ENCODE measurements at places on chromosomes 6 and 20.

DNA sequence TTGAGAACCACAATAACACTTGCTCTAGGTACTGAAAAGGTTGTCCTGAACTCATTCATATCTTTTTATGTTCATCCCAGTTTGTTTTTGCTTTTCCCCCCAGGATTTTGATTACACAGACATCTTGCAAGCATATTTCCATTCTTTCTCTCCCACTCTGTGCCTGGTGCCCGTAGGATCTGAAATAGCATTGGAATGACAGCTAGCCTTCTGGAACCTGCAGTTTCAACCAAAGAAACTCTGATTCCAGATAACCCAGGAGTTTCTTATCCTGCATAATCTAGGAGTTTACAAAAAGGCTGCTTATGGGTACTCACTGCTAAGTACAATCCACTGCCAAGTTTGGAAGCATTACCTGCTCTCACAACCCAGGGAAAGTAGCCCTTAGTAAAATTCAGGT is 28.8 kb upstream of the PLCG1 start:
- DNase-seq: no peak

DNA sequence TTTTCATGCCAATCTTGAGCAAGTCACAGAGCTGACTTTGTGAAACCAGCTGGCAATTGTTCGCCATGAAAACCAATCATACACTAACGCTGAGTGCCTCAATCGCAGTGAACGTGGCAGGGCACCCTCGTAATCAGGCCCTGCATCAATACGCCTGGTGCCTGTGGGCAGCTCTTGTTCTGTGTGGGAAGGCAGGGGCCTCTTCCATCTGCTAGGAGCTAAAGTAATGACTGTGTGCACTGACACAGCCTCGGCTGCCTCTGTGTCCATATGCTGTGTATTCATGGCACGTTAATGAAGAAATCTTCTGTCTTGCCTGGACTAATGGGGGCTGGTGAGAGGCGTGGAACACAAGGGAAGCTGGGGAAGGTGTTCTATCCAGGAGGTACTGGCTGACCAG is 27.8 kb upstream of the SYNDIG1 start:
- no peak for DNase-seq

DNA sequence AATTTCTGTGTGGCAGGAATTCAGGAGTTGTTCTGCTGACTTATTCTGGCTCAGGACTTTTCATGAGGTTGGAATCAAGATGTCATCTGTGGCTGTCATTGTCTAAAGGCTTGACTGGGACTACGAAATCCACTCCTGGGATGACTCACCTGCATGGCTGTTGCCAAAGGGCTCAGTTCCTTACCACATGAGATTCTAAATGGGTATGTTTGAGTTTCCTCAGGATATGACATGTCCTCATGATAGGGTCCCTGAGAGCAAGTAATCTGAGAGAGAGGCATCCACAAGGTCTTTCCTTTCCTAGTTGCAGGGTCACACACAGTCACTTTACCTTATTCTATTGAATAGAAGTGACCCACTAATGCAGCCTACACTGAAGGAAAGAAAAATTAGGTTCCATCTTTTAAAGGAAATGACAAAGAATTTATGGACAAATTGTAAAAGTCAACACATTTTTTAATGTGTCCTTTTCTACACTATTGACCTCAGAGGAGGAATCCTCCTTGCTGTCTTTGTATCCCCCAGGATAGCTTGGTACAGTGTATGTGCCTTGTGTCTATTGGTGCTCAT is 1025.0 kb upstream of the GJE1 start:
- no peak for DNase-seq

DNA sequence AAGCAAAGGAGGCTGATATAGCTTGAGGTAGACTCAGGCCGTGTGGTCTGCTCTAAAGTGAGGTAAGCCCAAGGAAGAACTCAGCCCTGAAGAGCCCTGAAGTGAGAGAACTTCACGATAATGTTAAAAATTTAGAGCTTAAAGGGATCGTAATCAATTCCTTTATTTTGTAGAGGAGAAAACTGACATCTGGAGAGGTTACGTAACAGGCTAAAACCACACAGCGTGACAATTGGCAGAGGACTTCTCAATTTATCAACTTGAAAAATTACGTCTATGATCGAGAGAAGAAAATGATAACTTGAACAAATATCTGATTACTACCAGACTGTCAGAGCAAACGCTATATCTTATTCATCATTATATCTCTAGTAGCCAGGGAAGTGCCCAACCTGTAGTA is 121.8 kb upstream of the FOXO3 start:
- DNase-seq: no peak

DNA sequence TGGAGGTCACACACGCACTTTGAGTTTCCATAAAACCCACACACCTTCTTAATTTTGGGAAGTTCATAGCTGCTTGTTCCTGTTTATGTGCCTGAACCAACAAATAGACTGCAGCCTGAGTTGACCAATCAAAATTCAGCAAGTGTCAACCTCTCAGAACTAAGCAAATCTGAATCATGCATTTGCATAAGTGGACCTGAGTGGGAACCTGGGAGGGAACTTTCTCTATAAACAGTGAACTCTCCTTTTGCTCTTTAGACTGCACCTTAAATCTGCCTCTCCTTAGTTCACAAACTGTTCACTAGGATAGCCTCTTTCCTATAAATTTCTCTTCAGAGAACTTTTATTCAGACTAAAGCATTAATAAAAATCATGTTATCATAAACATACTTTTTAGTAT is 37.9 kb downstream of the SLC17A1 start:
- no peak for DNase-seq

DNA sequence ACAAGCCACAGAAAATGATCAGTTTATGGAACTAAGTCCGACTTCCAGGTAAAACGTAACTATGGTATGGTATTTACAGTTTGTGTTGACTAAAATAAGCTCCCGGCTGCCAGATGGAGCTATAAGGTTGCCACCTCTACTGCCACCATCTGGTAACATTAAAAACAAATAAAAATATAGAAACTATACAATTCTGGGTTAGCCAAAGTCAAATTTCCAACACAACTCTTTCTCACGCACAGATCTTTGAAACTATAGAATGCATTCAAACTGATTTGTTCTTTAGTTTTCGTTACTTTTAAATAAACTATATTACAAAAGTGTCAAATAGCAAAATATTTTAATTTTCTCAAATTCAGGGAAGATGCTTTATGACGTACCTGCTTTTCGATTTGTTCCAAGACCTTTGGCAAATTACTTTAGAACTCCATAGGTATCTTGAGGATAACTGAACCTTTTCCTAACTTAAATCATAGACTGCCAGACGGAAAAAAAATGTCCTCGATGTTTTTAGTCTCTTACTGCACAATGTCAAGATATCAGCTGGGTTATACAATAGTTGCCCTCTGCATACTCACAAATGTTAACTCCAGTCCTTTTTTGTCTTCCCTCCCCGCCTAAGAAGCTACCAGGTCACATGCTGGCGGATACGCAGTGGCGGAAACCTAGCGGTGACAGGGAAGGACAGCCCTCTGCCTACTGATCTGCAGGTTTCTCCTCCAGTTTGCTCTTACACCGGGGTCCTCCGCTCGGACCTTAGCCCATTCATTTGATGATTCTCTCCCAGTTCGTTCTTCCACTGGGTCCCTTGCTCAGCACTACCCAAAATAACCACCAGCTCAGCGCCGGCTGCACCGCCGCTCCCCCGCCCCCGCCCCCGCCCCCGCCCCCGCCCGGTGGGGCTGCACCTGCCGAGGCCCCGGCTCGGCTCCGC is 888 bp downstream of the SLC17A5 start:
- peak; percentile 19 for DNase-seq

All from NCI-H2081 treated with DMSO at 0.1 percent for 48 hours (cell line).